ENCODE measurements at places on chromosomes 2 and 18. TPM values are rescaled to one million over a fixed set of nuclear protein-coding genes. Genes with fewer than 3 reads are reported as not detected.

MAP3K20 gene
- total RNA-seq: 41.0 TPM

PSMA8 gene
- total RNA-seq: not detected

COL4A3 gene
- total RNA-seq: 0.48 TPM

POTEJ gene
- total RNA-seq: not detected

TUBB6 gene
- total RNA-seq: 214 TPM

MXD1 gene
- 5.2 TPM for total RNA-seq

PRKAG3 gene
- 0.40 TPM for total RNA-seq
